ENCODE measurements at places on chromosomes 1 and 21.
A peak's percentile ranks its signal among the peaks of the same experiment; 100 is the strongest.

DNA sequence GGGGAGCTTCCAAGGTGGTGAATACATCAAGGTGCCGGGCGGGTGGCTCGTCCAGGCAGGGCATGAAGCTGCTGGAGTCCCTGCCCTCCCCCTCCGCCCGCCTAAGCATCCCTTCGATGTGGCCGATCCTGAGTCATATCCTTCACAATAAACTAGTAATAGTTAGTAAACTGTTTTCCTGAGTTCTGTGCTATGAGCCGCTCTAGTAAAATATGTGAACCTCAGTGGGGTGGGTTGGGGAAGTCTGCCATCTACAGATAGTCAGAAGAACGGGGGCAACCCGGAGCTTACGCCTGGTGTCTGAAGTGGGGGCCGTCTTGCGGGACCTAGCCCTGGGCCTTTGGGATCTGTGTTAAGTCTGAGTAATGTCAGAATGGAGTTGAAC lies 21.6 kb downstream of the C2CD2 start:
- DNase-seq = no peak

- DNase-seq = no peak
These were observed at the start of gene ADGRL2 for GRCh38 chr1:81800695-81801650. TSS of gene ADGRL2 (plus strand) at chr1:81800934. CDS start at chr1:81836985, 36,051 bp downstream.

DNA sequence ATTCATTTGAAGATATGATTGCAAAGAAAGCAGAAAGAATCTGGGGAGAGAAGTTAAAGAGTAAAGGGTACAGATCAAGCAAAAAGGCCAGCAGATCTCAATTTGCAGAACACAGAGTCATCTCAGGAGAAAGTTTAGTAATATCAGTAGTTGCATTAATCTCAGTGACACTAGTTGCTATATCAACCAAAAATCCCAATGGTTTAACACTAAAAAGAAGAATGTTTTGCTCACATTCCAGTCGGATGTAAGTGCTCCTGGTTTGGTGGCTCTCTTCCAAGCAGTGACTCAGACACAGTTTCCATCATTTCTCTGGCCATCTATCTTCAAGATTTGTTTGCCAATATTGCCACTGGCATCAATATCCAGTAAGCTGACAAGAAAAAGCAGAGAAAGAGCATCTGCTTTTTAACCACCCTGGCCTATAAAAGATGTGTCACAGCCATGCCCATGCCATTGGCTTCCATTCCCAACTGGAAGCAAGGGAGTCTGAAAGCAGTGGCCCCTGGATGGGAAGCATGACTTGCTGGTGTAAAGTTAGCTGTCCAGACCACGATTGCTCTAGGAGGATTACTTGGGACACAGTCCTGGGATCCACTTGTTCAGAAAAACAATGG lies 45.5 kb upstream of the AIM2 start:
- DNase-seq = no peak

DNA sequence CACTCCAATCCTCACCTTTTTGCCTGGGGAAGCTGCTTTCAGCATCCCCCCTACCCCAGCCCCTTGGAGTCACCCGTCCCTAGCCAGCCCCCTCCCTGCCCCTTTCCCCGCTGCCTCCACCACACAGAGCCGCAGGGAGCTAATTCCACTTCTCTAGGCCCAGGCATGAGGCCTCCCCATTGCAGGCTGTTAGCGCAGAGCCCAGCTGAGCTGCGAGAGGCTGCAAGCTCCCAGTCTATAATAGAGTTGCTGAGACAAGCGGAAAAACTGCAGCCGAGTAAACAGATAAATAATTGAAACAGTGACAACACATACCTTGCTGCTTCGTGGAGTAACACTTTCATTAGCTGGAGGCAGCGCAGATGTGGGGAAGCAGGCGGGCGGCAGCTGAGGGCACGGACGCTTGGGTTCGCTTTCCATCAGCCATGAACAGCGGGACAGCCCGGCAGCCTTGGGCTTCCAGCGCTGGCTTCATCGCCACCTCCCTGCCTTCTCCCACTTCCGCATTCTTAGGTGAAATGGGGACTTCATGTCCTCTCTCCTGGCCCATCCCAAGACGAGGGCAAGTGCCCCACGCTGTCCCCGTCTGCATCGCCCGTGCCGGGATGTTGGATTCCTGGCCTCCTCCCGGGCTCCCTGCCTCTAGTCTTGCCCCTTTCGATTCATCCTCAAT lies 183.3 kb downstream of the IGSF21 start:
- DNase-seq = no peak

DNA sequence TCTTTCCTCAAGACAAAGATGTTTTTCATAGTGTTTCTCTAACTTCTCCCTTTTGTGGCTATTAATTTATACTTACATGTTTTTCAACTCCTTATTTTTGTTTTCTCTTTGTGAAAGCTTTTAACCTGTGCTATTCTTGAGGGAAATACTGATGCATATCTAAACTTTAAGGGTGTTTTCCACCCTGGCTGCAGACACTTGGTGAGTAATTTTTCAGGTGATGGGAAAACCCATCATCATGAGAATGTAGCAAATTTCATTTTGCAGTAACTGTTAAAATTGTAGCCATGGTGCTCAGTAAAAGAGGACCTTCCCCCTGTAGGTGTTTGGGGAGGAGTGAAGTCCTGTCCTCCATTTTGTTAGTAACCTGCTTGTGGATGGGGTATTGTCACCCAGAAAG lies 124.2 kb downstream of the LIPI start:
- DNase-seq = no peak

DNA sequence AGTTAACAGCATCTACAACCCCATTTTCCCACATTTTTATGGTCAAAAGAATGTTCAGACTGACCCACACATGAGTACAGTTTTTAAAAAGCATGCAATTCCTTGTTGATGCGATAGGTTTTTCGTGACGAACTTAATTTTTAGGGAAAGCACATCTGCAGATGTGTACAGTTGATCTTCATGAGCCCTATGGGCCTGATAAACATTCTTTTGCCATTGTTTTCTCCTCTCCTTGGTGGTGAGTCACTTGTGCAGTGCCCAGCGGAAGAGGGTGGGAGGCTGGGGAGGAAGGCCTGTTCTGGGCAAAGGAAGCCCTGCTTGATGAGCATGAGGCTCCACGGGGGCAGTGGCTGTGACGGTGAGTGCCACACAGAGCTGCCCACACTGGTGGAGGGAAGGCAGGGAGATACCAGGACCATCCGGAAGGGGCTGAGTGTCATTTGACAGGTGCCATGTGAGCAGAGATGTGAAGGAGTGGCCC lies 5.3 kb downstream of the ARF1 start:
- DNase-seq = no peak

GRCh38 chr1:41810446-41810845 lies 108.3 kb downstream of the HIVEP3 start:
- peak; percentile 62 for DNase-seq

DNA sequence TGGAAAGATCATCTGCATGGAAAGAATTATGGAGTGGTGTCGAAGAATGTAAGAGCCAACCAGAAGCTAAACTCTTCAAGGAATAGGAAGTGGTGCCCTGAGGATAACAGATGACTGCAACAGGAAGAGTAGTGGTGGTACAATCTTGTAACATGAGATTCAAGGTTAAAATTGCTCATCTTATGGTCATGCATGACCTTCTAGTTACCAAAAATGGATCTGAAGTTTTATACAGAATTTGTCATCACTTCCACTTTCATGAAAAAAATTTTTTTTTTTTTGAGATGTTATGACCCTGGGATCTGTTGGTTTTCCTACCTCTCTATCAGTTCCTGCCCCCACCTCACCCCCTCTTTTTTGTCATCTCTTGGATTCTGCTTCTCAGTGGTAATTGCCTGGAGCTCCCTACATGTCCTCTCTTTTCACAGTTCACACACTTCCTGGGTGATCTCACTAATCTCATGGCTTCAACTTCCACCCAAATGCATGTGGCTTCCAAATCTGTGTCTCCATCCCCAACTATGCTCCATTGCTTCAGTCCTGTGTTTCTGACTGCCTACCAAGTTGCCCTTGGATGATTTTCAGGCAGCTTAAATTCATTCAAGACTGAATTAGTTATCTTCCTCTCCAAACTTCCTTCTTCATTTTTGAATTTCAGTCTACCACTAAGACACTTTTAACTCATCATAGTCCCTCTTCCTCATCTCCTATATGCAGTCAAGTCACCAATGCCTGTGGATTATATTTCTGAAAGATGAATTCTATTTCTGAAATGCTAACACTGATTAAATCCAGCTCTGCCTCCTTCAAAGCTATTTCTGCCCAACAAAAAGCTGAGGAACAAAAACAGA lies 48.4 kb downstream of the SLAMF6 start:
- DNase-seq = peak; percentile 62

DNA sequence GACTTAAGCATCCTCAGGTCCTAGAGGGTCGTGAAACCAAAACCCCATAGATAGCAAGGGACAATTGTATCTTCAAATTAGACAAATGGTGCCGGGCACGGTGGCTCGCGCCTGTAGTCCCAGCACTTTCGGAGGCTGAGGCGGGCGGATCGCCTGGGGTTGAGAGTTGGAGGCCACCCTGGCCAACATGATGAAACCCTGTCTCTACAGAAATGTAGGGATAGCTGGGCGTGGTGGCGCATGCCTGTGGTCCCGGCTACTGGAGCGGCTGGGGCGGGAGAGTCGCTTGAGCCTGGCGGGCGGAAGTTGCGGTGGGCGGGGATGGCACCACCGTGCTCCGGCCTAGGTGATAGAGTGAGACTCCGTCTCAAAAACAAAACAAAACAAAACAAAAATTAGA lies 780.6 kb downstream of the BRINP3 start:
- no peak for DNase-seq

- no peak for DNase-seq
These were observed 3.9 kb downstream of the MFN2 start for GRCh38 chr1:11984121-11984520.

- no peak for DNase-seq
These were observed 12.5 kb downstream of the AGT start for GRCh38 chr1:230701434-230701833.

DNA sequence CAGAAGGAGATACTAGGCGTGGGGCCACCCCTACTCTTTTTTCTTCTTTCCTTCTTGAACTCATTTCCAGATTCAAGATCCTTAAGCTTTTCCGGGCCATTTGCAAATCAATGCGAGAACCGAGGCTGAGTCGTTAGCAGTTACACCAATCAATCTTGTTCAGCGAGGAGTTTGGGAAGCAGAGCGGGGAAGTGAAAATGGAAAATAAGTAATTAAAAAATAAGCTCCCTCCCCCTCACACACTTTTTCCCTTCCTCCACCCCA lies 1.7 kb upstream of the NEGR1 start:
- no peak for DNase-seq

- no peak for DNase-seq
These were observed 124.0 kb downstream of the DMRTB1 start for GRCh38 chr1:53583021-53583867.

DNA sequence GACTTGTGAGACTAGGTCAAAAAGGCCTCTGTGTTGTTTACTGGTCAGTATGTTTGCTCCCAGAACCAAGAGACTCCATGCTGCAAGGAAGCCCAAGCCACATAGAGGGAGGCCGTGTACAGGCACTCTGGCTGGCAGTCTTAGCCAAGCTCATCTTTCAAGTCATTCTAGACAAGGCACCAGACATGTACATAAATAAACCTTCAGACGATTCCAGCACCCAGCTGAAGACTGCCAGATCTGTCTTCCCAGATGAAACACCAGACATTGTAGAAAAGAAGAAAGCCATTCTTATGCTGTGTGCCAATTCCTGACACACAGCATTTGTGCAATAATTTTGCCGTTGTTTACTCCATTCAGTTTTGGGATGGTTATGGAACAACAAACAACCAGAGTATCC lies 595.5 kb downstream of the KIF26B start:
- no peak for DNase-seq

- DNase-seq = no peak
These were observed 176.1 kb downstream of the CLIC6 start for GRCh38 chr21:34844924-34845238.

- DNase-seq = peak; percentile 26
These were observed 34.1 kb upstream of the RNF187 start for GRCh38 chr1:228453022-228453560.

GRCh38 chr1:32917521-32917920 lies 16.3 kb upstream of the TMEM54 start:
- no peak for DNase-seq

DNA sequence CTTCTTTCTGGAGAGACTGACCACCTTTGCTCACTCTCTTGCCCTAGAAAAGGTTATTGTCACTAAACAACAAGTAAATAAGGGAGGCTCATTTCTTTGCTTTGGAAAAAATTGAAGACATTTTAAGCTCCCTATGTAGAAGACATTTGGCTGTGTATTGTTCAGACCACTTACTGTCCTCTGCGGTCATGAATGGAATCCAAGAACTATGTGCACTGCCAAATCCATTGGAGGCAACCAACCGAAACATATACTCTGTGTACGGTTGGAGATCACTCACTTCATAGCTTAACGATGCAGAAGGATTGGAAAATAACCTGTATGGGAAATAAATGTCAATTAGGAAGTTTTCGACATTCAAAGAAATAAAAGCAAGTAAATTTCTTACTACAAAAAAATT lies 332.8 kb downstream of the KCTD3 start:
- no peak for DNase-seq

GRCh38 chr1:54399765-54400164 lies 6.4 kb downstream of the SSBP3 start:
- DNase-seq = no peak
